ENCODE measurements at places on chromosomes 3 and 15.
A peak's percentile ranks its signal among the peaks of the same experiment; 100 is the strongest.

GRCh38 chr15:82649226-82649999, 2.2 kb upstream of the CPEB1 start:
- DNase-seq, result no peak

DNA sequence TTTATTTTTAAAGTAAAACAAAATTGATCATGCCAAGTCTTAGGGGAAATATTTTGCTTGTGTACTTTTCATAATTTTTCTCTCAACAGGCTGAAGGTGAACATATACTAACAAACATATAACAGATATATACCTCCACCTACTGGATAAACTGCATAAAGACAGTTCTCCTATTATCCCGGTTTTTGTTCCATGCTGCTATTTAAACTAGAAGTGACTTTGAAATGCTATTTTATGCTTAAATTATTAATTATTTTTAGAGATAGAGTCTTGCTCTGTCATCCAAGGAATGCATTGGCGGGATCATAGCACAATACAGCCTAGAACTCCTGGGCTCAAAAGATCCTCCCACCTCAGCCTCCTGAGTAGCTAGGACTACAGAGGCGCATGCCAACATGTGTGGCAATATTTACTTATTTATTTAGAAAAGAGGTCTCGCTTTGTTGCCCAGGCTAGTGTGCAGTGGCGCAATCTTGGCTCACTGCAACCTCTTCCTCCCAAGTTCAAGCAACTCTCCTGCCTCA, 49.8 kb downstream of the ST3GAL6 start:
- peak; percentile 60 for DNase-seq

DNA sequence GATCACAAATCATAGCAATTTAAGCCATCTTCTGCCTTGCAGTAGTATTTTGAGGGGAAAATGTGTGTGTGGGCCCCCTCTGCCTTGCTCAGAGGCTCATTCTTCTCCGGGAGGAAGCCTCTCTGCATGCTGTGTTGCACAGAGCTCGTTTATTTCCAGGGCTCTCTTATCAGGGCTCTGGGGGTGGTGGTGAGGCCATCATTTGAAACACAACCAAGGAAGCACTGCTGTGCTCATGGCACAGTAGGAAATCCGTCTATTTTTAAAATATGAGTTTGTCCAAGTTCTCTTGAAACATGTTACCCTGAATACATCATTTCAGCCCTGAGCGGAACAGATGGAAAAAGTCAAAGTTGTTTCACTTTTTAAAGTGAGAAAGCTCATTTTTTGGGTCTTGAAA, 369.0 kb upstream of the CFAP20DC start:
- no peak for DNase-seq

- no peak for DNase-seq
Measured at GRCh38 chr15:76327191-76328105, 9.1 kb upstream of the ISL2 start.

DNA sequence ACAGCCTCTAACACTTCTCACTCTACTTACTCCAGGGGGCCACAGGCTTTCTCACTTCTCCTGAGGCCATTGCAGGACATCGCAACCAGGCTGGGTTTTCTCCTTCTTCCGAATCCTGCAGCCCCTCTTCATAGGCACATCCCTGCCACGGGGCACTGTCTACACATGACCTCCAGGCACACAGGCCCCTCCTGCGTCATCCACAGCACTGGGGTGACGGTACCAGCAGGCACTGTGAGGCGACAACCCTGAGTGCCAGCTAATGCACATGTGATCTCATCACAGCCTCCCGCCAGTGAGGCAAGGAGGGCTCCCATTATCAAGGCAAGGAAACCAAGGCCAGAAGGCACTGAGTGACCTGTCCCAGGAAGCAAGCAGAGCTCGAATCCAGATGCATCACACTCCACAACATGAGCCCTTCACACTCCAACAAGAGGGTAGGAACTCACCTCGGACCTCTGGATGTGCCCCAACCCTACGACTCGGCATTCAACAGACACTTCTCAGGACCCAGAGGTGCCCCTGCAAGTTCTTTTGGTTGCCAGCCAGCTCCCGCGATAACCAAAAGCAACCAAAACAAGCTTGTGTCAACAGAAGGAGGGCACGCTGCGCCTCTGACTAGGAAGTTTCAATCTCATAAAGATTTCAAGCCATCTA, 16.7 kb downstream of the FAM174B start:
- DNase-seq, result no peak

- no peak for DNase-seq
Measured at GRCh38 chr15:70561885-70562284, 201.5 kb downstream of the UACA start.

DNA sequence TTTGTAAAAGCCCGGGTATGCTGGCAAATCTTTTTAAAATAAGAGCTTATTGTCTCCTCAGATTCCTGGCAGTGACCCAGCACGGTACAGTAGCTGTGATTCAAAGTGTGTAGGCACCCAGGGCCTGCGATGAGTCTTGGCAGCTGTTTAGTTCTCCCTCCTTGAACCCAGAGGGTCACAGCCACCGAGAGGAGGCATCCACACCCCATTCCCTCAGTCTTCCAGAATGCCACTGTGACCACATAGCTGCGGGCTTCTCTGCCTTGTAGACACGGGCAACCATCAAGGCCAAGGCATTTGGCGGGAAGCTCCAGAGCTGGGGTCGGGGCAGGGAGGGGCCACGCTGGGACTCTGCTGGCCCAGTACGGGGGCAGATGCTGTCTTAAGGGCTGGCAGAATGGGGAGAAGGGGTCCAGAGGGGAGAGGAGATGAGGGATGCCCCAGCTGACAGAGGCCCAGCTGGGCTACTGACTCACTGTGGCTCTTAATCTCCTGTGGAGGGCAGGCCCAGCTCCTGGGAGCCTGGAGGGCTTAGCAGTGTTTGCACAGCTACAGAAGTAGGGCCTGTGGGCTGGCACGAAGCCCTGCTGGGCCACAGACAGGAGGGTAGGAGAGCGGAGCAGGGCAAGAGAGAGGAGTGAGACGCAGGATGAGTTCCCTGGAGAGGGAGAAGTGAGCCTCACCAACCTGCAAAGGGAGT, 68.8 kb upstream of the DLG1 start:
- peak; percentile 71 for DNase-seq

DNA sequence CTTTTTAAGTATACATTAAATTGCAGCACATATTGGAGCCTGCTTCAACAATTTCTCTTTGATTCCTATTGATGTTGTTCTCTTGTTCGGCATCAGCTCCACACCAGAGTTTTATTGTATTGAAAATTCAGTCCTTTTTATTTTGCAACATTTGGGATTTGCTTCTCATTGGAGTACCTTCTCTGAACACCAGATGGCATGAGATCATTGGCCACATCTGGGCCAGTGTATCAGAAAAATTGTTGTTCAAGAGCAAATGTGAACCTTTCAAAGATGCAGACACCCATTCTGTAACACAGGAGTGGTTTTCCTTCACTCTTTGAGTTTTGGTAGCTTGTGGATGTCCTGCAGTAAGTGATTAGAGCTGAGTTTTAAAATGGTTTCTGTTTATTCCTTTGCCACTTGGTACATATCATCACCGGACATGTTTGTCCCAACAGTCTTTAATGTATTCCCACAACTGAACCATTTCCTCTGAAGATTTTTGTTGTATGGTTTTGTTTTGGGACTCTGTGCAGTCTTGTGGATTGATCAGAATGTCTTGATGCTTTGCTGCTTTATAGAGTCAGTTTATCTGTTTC, 96.1 kb downstream of the MCTP2 start:
- DNase-seq, result peak; percentile 65

- DNase-seq, result peak; percentile 61
Measured at GRCh38 chr3:191762323-191762960, 301.5 kb downstream of the PYDC2 start.

DNA sequence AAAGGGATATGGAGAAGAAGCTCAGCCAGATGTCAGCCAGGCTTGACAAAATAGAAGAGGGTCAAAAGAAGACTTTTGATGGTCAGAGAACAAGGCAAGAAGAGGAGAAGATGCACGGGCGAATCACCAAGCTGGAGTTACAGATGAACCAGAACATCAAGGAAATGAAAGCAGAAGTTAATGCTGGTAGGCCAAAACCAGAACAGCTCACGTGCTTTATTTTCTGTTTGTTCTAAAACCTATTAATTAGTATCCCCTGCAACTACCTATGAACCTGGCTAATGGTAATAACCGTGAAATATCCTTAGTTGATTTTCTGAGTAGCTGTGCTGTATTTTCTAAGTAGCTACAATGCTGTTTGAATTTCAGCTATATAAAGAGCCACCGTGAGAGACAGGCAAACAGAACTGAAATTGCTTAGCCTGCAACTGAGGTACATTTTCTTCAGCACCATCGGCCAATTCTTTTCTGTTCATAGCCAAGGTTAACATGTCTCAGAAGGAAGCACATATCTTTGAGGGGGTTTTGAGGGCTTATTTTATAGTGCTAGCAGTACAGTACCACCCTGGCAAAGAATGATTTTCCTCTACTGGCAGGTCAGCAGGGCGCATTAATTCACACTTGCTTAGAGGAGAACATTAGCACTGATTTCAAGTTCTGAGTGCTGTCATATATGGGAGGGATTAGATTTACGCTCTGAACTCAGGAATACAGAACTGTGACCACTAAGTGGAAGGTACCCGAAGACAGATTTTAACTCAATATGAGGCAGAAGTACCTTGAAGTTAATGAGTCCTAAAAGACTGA, 78.9 kb downstream of the FAM81A start:
- no peak for DNase-seq

Data from GM23248 (cell line).